Stimulated activated CD8-positive, alpha-beta memory T cell treated with anti-CD3 and anti-CD28 coated beads, Interleukin-12 subunit alpha, Interleukin-12 subunit beta, amount 100 ng/mL, for 4 hours (primary cell): ENCODE measurements at places on chromosomes 3 and 15.

- no peak for DNase-seq
Observed at GRCh38 chr3:187551416-187551815, 118.8 kb downstream of the SST start.

GRCh38 chr3:159894386-159894785 is 94.2 kb upstream of the IL12A start:
- no peak for DNase-seq

GRCh38 chr15:44719293-44719999 is 8.1 kb downstream of the B2M start:
- no peak for DNase-seq

- DNase-seq = no peak
Observed at GRCh38 chr3:129655291-129655700, 48.8 kb upstream of the PLXND1 start.

- no peak for DNase-seq
Observed at GRCh38 chr3:169389211-169389924, 274.1 kb downstream of the MECOM start.

DNA sequence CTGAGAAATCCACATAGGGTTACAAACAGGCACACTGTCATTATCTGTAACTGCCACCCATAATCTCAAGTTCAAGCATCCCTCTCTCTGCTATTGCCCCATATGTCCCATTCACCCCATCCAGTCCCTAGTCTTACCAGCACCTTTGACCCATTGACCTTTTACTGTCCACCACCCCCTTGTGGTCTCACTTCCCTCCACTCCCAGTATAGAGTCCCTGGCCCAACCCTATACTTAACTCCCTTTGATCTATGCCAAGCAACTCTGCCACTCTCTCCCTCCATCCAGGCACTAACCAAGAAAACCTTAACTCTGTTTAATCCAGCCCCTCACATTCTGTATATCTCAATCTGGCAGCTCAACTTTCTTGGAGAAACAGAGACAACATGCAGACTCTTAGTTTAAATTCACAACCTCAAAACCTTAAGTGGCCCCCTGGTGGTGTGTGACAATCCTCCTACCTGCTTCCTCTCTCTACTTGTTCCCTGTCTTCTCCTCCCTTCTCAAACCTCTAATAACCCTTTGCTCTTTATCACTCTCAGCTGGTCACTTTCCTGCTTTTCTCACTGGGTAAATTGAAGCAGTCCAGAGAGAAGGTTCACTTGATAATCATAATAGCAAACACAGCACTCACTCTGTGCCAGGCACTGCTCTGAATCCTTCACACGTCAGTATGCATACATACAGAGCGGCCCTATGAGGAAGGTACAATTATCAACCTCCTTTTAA is 162.7 kb downstream of the STT3B start:
- no peak for DNase-seq

DNA sequence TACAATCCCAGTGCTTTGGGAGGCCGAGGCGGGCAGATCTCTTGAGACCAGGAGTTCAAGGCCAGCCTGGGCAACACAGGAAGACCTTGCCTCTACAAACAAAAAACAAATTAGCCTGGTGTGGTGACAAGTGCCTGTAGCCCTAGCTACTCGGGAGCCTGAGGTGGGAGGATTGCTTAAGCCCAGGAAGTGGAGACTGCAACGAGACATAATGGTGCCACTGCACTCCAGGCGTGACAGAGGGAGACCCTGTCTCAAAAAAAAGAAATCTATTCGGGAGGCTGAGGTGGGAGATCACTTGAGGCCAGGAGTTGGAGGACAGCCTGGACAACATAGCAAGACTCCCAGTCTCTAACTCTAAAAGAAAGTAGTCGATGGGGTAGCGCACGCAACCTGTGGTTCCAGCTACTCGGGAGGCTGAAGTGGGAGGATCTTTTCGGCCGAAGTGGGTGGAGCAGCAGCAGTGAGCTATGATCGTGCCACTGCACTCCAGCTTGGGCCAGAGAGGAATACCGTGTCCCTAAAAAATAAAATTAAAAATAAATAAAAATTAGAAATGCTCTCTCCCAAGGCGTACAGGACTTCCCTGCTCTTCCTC is 775 bp downstream of the C3orf33 start:
- peak; percentile 0 for DNase-seq

DNA sequence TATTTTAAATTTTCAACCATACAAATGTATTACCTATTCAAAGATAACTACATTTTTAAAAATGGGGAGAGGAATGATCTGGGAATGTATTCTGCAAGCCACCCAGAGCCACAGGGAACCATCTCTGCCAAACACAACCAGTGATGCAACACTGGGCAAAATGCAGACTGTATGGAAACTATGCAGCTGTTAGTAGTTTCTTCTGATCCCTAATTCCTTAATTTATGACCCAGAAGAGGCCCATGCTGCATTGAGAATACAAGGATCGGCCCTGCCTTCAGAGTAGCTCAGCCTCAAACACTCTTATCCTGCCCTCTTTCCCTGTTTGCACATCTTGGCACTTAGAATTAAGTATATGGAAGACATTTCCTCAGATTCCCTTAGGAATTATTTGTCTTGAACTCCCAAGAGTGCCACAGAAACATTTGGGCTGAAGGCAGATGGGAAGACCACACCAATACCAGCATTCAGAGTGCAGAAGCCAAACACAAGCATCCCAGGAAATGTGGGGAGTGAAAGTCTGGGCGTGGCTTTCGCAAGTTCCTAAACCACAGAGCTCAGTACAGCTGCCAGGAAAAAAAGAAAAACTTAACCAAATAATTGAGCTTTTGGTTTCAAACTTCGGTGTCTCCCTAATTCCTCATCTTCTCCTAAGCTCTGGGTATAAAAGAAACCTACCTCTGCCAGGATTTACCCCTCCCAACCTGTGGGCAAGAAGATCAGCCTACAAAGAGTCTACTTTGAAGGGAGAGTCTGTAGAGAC is 5.3 kb downstream of the SNUPN start:
- no peak for DNase-seq

GRCh38 chr3:117932441-117932840 is 1102.2 kb downstream of the IGSF11 start:
- no peak for DNase-seq

DNA sequence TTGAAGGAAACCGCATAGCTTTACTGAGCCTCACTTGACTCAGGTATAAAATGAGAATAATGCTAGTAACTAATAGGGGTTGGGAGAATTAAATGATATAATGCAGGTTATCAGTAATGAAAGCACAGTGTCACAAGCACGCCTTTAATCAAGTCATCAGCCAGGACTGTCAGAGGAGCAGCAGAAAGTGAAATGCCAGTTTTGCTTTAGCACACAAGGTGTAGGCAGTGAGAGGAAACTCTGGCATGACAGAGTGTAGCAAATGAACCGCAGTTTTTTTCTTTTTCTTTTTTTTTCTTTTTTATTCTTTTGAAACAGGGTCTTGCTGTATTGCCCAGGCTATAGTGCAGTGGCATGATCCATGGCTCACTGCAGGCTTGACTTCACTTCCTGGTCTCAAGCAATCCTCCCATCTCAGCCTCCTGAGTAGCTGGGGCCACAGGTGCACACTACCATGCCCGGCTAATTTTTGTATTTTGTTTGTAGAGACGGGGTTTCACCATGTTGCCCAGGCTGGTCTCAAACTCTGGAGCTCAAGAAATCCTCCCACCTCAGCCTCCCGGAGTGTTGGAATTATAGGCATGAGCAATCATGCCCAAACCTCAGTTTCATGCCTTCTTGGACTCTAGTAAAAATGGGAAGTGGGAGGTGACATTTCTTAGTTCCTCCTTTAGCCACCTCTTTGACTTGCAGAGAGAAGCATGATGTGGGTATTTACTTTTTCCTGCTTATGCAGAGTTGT is 9.7 kb upstream of the SCAANT1 start:
- no peak for DNase-seq

DNA sequence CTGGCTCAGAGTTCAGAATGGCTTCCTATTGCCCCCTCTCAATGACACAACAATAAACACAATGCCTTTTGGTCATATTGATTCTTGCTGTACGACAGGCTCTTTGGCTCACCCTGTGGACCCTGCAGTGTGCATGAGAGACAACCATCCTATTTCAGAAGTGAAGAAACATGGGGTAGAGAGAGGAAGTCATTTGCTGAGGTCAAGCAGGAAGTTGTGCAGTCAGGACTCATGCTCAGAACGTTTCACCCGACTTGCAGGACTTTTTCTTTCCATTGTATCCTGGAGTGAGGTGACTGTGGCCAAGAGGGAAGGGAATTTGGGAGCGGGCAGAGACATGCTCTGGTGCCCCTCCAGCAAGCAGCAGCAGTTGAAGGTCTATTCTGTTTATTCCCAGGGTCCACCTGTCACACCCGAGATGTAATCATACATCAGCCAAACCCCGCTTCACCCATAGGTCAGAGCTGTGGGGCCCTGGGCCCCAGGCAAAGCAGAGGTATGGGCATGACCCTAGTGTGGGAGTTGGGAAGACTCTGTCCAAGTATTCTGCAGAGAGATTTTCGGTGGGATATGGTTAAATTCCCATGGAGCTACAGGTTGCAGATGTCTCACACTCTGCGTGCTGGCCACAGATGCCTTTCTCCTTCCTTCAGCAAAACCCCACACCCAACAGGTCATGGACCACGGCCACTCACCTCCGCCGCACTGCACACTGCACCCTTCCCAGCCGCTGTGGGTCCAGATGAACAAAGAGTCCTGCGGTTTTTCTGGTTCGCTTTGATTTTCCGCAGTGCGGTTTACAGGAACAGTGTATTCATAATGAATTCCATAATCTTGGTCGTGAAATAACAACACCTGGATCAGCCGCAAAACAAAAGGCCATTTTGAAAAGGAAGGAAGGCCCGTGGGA is 290.6 kb downstream of the ADAMTS17 start:
- DNase-seq = no peak

- DNase-seq = no peak
Observed at GRCh38 chr3:136805795-136806194, 13.1 kb upstream of the SLC35G2 start.

DNA sequence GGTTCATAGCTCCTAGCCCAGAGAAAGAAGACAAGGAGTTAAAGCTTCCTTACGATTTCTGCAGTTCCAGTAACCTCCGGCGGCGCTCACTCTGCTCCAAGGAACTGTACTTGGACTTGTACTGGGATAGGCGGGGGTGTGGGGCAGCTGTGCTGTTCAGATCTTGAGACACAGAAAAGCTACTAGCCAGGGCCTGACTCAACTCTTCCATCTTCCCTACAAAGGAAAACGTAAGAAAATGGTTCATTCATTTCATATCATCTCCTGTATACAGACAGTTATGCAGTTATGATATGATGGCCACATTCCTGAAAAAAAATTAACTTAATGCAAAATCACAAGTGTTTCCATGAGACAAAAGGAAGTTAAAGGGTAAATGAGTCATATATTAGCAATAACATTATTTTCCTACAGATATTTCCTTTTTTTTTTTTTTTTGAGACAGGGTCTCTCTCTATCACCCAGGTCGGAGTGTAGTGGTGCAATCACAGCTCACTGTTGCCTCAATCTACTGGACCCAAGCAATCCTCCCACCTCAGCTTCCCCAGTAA is 4.6 kb downstream of the SNUPN start:
- DNase-seq = no peak

DNA sequence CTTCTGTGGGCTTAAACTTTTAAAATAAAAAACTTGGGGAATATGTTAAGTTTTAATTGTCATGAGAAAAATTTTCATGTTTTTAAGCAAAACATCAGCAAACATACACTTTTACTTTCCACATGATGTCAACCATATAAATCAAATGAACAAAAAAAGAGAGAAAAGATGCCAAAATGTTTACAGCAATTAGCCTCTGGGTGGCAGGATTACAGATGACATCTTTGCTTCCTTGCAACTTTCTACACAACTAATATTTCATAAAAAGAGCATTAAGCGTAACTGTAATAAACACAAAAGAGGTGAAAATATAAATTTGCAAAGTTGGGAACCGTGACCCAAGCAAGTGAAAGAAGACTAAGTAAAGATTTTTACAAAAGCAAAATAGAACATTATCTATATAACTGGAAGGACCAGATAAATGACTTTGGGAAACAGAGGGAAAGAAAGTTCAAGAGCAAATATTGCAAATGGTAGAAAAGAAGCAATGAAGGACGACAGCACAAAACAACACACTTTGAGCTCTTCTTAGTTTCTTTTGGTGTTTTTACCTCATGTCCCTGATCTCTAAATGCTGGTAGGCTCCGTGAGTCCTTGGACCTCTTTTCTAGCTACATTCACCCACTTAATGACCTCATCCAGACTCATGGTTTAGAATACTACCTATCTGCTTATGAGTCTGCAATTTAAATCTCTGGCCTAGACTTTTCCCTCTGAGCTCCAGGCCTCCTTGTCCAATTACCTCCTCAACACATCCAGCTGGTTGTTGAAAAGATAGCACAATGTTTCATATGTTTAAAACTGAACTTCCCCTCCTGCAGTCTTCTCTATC is 9.4 kb downstream of the TP53BP1 start:
- DNase-seq = no peak

- DNase-seq = no peak
Observed at GRCh38 chr15:48596415-48596814, 49.1 kb downstream of the FBN1 start.

- DNase-seq = no peak
Observed at GRCh38 chr3:181326637-181327223, 337.2 kb upstream of the DNAJC19 start.

DNA sequence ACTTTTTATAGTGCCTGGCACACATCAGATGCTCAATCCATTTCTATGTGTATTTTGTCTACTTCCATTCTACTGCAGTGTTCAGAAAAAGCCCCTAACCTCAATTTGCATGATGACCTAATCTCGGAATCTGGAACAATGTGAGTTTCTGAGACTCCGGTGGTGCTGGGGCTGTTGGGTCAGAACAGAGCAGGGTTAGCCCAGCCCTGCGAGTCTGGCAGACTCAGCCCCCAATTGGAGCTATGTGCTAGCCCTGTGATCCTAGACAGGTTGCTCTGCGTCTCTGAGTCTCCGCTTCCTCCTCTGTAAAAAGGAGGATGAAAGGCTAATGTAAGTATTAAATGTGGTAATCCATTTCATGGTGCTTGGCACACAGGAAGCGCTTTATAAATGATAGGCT is 95.0 kb upstream of the ICE2 start:
- no peak for DNase-seq

GRCh38 chr3:22536541-22536940 is 666.6 kb upstream of the UBE2E2 start:
- DNase-seq = no peak

- DNase-seq = no peak
Observed at GRCh38 chr15:92305343-92305742, 88.3 kb upstream of the ST8SIA2 start.

GRCh38 chr3:11914651-11915050 is 68.0 kb upstream of the TAMM41 start:
- DNase-seq = no peak

- no peak for DNase-seq
Observed at GRCh38 chr3:23567917-23568316, 237.8 kb upstream of the UBE2E1 start.

- DNase-seq = no peak
Observed at GRCh38 chr3:114332342-114333179, 38.7 kb downstream of the TIGIT start.

- no peak for DNase-seq
Observed at GRCh38 chr3:52670621-52671521, 14.8 kb downstream of the PBRM1 start.

DNA sequence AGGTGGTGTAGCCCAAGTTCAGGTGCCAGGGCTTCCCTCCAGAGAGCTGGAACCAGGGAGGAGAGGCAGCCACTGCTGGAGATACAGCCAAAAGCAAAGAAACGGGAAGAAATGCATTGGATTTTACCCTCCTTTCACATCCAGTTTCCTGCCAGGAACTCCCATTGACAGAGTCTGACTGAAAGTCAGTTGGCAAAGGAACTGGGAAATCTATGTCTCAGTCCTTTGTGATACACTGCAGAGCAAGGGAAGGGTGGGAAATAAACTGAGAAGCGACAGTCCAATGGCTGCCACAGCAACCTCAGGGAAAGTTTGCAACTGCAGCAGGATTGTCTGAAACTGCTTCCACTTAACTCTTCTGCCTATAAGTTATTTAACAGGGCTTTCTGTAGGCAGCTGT is 142.6 kb downstream of the SATB1 start:
- DNase-seq = no peak
